Fibroblast of lung (primary cell): ENCODE measurements at places on chromosomes 2 and 18. TPM values are rescaled to one million over a fixed set of nuclear protein-coding genes. Genes with fewer than 3 reads are reported as not detected.

DNA sequence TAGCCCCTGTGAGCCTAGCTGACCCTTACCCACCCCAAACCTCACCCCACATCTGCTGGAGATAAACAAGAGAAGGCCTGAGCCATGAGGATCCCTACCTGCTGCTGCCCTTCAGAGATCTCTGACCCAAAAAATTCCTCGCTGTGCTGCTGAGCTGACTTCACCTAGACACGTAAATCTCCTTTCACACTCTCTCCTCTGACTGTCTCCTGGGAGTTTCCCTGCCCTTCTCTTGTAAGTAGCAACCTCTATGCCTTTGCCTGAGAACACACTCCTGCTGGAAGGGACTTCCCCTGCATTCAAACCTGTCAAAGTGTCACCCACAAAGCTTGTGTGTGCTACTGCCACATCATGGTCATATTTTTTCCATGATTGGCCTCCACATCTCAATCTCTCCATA lies 134.2 kb upstream of the NOL4 start:
- H3K27ac ChIP-seq = no peak overlapping the region
- DNase-seq = no peak
- no peaks in the 10 kb centered on the region for H3K27me3 ChIP-seq

DNA sequence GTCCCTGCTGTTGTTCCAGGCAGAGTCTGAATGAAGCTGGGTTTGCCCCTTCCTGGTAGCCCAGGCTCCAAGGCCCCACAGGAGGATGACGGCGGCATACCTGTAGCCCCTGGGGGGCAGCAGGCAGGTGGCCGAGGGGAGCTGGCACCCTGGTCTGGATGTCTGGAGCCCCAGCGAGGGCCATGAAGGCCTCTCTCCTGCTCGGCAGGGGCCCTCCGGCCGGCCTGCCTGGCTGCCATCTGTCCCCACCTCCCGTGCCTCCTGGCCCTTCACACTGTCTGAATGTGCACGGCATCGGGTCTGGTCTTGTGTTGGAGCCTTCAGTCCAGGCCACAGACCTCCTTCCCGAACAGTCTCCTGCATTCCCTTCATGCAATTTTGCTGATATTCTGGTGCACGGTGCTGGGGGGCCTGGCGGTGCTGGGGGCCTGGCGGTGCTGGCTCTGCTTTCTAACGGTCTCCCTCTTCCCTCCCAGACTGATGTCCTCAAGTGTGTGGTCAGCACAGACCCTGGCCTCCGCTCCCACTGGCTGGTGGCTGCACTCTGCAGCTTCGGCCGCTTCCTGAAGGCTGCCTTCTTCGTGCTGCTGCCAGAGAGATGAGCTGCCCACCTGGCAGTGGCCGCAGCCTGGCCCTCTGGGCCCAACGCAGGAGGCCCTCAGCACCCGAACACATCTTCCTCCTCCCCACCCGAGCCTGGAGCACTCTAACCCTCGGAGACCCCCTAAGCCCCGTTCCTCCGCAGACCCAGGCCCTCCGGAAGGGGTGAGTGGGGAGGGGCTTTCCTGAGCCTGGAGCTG lies 13.5 kb downstream of the BOK start:
- no peaks in the 10 kb centered on the region for H3K4me1 ChIP-seq
- no peak overlapping the region for H3K4me3 ChIP-seq
- no peaks in the 10 kb centered on the region for H3K27me3 ChIP-seq
- no peak for DNase-seq
- peaks cover 14% of the 10 kb centered on the region for H3K36me3 ChIP-seq
- no peak overlapping the region for H3K27ac ChIP-seq

GRCh38 chr2:127508631-127509034 lies 17.7 kb downstream of the IWS1 start:
- no peaks in the 10 kb centered on the region for H3K27me3 ChIP-seq
- no peak overlapping the region for H3K4me3 ChIP-seq
- DNase-seq = peak; percentile 99
- H3K27ac ChIP-seq = peak overlapping the region; percentile 46
- H3K4me1 ChIP-seq = peaks cover 13% of the 10 kb centered on the region

DNA sequence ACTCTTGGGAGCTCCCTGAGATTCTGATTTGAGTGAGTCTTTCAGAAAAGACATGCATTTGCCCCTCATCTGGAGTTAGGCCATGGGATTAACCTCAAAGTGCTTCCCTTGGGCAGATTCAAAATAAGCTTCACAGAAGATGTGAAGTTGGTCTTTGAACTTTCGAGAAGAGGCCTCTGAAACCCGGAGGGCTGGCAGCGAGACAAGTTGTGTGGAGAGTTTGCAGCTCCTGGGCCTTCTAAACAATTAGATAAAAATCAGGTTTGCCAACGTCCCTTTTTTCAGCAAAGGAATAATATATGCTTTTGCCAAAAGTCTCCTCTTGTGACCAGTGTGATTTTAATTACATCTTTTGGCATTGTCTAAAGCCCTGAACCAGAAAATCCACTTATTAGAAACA lies 489.7 kb downstream of the SOX11 start:
- peaks cover 13% of the 10 kb centered on the region for H3K4me1 ChIP-seq
- no peaks in the 10 kb centered on the region for H3K36me3 ChIP-seq
- H3K27ac ChIP-seq = no peak overlapping the region

The DPP10 gene
- total RNA-seq = not detected in 2 replicates

The LRP1B gene
- total RNA-seq = under 0.01 TPM in 2 replicates

The STPG4 gene
- total RNA-seq = 0.26 and 0.33 TPM in 2 replicates
